Stimulated activated CD4-positive, alpha-beta T cell treated with anti-CD3 and anti-CD28 coated beads, TNF-alpha, amount 100 ng/mL, for 1 hour (primary cell): ENCODE measurements at places on chromosomes 11 and 22.

- DNase-seq = no peak
Measured at GRCh38 chr11:133825156-133825555, 20.2 kb downstream of the SPATA19 start.

GRCh38 chr11:29312812-29313211 is 704.0 kb downstream of the KCNA4 start:
- DNase-seq = no peak

- no peak for DNase-seq
Measured at GRCh38 chr22:23583836-23584235, 3.7 kb upstream of the IGLL1 start.

DNA sequence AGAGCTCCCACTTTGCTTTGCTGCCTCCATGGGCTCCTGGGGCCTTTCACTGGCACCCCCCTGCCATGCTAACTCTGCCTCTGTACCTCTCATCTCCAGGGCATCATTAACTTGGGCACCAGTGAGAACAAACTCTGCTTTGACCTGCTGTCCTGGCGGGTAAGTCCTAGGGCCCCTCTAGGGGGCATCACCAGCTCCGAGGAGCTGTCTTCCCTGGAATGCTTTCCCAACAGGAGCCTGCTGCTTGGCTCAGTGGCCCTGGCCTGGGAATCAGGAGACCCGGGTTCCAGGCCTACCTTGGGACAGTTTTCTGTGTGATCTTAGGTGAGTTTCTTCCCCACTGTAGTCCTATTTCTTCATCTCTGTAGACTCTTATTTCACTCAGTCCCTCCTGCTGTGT is 5.1 kb downstream of the ACCS start:
- DNase-seq = no peak

- no peak for DNase-seq
Measured at GRCh38 chr11:26842478-26843282, 120.8 kb upstream of the SLC5A12 start.

DNA sequence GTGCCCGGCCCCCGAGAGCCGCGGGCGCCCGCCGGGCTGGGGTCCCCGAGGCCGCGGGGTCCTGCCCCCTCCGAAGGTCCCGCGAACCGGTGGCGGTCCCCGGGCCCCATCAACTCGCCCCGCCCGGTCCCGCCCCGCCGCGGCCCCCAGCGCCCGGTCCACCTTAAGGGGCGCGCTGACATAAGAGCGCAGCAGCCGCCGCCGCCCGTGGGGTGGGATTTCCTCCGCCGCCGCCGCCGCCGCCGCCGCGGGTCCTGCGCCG is at the start of gene ZDHHC8:
Gene ZDHHC8 (plus strand): TSS at position 208 of the 262 bp plus-strand sequence. CDS start 144 bp downstream, outside the sequence.
- DNase-seq = no peak

- DNase-seq = no peak
Measured at GRCh38 chr22:17787241-17787640, 13.0 kb upstream of the BID start.

GRCh38 chr11:121300972-121301699 is 8.6 kb downstream of the SC5D start:
- DNase-seq = no peak

GRCh38 chr11:95697614-95698408 is 91.8 kb downstream of the FAM76B start:
- no peak for DNase-seq

DNA sequence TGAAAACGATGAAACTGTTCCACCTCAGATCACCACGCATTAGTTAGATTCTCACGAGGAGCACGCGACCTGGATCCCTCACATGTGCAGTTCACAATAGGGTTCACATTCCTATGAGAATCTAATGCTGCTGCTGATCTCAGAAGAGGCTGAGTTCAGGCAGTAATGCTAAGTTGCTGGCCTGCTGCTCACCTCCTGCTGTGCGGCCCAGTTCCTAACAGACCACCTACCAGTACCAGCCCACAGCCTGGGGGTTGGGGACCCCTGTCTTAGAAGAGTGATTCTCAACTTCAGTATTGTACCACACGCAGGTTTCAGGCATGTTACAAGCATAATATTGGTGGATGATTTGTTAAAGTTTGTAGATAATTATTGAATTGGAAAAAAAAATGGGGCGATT is 182.7 kb downstream of the BLID start:
- DNase-seq = no peak

GRCh38 chr22:46740910-46741780 is 3.1 kb upstream of the CERK start:
- DNase-seq = no peak

- no peak for DNase-seq
Measured at GRCh38 chr22:17431179-17431578, 61.9 kb downstream of the CECR2 start.

GRCh38 chr22:49176956-49177355 is 650.7 kb downstream of the BRD1 start:
- no peak for DNase-seq

- DNase-seq = no peak
Measured at GRCh38 chr22:36439481-36440271, 41.8 kb downstream of the TXN2 start.

GRCh38 chr11:2314525-2315394 is 12.9 kb downstream of the TSPAN32 start:
- no peak for DNase-seq

- no peak for DNase-seq
Measured at GRCh38 chr11:134724779-134725140, 312.7 kb upstream of the B3GAT1 start.

GRCh38 chr22:27844656-27845591 is 43.4 kb upstream of the MN1 start:
- no peak for DNase-seq

DNA sequence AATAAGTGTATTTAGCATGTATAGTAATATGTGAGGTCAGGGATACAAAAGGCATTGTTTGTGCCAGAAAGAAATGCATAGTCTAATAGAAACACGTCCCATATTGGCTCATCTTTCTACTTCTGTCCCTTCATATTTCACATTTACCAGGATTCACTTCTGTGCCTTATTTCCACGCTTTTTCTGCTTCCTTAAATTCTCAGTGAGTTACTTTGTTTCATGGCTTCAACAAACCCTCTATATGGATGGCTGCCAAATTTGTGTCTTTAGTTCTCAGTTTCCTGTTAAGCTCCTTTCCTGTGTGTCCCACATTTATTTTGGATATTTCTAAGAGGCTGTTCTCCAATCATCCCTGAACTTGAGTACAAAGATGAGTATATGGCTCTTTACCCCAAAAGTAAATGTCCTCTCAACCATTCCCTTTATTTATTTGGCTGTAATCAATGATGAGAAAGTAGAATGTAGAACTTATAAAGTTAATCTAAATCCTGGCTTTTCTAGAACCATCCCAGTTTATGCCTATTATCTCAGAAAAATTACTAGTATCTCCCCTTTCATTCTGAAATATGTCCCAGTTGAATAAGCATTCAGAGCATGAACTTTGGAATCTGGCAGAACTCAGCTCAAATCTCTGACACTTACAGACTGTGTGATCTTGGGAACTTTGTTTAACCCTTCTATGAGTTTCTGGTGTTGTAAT is 23.5 kb downstream of the OR8B12 start:
- no peak for DNase-seq

DNA sequence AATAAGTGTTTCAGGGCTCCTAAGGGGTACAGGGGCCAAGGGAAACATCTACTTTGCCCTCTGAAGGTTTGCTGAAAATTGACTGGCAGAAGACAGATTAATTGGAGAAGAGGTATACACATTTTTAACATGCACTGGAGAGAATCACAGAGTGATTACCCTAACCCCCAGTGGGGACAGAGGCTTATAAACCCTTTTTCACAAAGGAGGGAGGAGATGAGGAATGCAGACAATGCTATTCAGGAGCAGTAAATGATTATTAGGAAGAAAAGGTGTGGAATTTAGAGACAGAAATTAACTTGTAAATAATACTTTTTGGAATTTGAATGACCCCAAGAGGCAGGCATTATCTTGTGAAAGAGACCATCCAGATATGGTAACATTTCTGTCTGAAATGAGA is 582.4 kb upstream of the B3GAT1 start:
- no peak for DNase-seq

- DNase-seq = no peak
Measured at GRCh38 chr11:64403106-64403505, 44.1 kb downstream of the RPS6KA4 start.

GRCh38 chr11:117453886-117454563 is 126.4 kb downstream of the CEP164 start:
- no peak for DNase-seq

GRCh38 chr22:33925194-33925593 is 4.9 kb upstream of the LARGE1 start:
- no peak for DNase-seq

GRCh38 chr11:124605719-124606118 is 5.5 kb upstream of the PANX3 start:
- DNase-seq = no peak

- no peak for DNase-seq
Measured at GRCh38 chr11:108137212-108137611, 15.8 kb downstream of the ACAT1 start.

GRCh38 chr11:85768473-85769146 is 42.3 kb downstream of the SYTL2 start:
- no peak for DNase-seq

DNA sequence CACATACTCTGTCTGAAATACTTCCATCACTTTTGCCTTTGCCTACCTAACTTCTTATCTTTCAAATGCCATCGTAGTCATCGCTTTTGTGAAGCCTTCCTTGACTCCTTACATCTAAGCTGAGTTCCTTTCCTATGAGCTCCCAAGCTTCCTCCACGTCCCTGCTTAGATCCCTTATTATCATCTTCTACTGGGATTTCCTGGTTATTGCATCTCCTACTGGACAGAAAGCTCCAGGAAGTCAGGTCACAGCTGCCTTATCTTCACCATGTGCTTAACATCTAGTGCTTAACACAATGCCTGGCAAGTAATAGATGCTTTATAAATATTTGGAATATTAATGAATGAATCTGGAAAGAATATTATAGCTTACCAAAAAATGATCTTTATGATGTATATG is 5.9 kb downstream of the YPEL4 start:
- DNase-seq = no peak

- no peak for DNase-seq
Measured at GRCh38 chr11:64684357-64684756, 38.6 kb downstream of the NRXN2 start.

DNA sequence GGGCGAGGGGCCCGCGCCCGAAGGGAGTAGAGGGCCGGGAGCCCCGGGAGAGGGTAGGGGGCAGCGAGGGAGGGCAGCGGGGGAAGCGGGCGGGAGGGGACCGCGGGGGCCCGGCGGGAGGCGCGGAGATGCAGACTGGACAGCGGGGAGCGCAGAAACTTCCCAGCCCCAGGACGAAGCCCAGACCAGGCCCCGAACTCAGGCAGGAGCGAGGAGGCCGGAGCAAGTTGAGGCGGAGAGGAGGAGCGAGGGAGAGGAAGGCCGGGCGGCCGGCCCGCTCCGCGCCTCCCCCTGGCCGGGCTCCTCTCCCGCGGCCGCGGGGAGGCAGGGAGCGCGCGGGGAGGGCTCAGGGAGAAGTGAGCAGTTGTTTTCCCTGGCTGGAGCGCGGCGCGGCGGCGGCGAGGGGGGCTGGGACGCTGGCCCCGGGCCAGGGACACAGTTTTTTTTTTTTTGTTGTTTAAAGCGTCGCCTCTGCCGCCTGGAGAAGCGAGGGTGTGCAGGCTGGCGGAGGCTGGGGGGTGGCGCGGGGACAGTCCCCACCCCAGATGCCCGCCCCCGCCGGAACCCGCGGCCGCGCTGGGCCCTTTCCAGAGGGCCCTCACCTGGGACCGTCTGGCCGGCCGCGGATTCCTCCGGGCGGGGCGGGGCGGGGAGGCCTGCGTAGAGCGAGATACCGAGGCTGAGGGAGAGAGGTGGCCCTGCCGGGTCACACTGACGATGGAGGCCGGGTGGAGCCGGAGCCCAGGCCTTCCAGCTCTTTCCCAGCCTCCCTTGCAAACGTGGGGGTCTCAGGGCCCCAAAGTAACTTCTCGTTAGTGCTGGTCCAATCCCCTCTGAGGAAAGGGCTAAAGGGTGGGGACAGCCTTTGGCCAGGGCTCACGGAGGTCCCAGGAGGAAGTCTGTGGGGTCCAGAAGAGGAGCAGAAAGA is at the start of gene LTBP3:
Gene LTBP3 (minus strand): TSS at position 358 of the 928 bp plus-strand sequence. CDS start 400 bp downstream, outside the sequence.
- DNase-seq = no peak

GRCh38 chr11:109037856-109038780 is 373.2 kb downstream of the DDX10 start:
- no peak for DNase-seq

DNA sequence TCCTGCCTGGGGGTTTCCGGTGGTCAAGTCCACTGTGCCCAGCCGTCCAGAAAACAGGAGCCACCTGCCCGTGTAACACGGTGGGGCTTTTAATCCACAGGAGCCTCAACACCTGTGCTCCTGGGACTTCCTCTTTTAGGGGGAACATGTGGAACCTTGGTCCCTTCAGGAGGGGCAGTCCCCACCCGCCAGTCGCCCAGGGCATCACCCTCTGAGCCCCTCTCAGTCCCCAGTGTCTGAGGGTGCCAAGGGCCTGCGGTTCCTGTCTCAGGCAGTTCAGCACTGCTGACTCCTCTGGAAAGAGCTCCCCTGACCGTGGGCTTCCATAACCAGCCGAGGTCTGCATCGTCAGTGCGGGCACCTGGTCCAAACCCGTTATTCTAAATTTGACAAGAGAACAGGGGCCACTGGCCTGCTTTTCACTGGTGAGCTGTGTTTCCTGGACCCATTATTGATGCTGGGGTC is 15.8 kb downstream of the KRTAP5-5 start:
- DNase-seq = no peak

GRCh38 chr22:18021431-18021830 is 2.9 kb downstream of the MICAL3 start:
- no peak for DNase-seq

- no peak for DNase-seq
Measured at GRCh38 chr11:109784536-109784935, 308.7 kb upstream of the ZC3H12C start.

- no peak for DNase-seq
Measured at GRCh38 chr11:73361953-73362776, 14.0 kb upstream of the RELT start.

- DNase-seq = no peak
Measured at GRCh38 chr11:3153291-3153861, 11.7 kb downstream of the OSBPL5 start.

DNA sequence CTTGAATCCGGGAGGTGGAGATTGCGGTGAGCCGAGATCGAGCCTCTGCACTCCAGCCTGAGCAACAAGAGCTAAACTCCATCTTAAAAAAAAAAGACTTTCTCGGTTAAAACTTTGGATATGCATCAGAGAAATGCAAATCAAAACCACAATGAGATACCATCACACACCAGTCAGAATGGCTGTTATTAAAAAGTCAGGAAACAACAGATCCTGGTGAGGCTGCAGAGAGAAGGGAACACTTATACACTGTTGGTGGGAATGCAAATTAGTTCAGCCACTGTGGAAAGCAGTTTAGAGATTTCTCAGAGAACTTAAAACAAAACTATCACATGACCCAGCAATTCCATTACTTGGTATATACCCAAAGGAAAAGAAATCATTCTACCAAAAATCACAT is 619.4 kb upstream of the KIRREL3 start:
- no peak for DNase-seq

- DNase-seq = no peak
Measured at GRCh38 chr11:14645015-14645912, 1.7 kb downstream of the PDE3B start.

- DNase-seq = no peak
Measured at GRCh38 chr11:8826139-8826786, 84.7 kb upstream of the AKIP1 start.

GRCh38 chr22:31140746-31141145 is 438 bp upstream of the PLA2G3 start:
- DNase-seq = no peak
